ENCODE measurements at places on chromosomes 2 and 18. TPM values are rescaled to one million over a fixed set of nuclear protein-coding genes. Genes with fewer than 3 reads are reported as not detected.

Gene APOB
- not detected for total RNA-seq

Gene BCL2L11
- 18.2 TPM for total RNA-seq

Gene SLC5A7
- total RNA-seq = not detected

Gene ST8SIA5
- total RNA-seq = not detected

Gene ADAM23
- total RNA-seq = 1.3 TPM

Gene EIF2AK2
- total RNA-seq = 66.4 TPM

Gene G6PC2
- not detected for total RNA-seq

Gene ANKRD36
- 31.8 TPM for total RNA-seq

GRCh38 chr18:48605408-48605845 lies 66.6 kb downstream of the CTIF start:
- no peak for DNase-seq

- DNase-seq = no peak
Measured at GRCh38 chr2:237766340-237766739, 32.2 kb upstream of the RBM44 start.

GRCh38 chr2:216031960-216032689 lies 18.8 kb upstream of the MREG start:
- no peak for DNase-seq

GRCh38 chr2:119449521-119449920 lies 17.9 kb downstream of the TMEM37 start:
- no peak for DNase-seq

GRCh38 chr2:161946489-161947107 lies 127.4 kb downstream of the DPP4 start:
- peak; percentile 30 for DNase-seq

DNA sequence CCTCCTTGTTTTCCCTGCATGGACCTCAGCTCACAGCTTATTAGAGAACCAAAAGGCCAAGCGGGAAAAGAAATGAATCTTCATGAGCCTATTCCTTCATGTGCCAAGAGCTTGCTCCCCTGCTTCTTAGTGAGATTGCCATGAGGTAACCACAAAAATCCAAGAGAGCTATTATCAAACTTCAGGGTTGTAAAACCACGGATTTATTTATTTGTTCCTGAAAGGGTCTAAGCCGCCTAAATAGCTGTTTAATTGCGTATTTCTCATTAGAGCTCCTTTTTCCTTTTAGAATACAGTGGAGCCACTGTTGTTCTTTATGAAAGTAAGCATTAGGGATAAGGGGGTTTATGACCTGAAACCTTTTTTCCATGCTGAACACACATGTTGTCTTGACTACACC lies 58.0 kb downstream of the SRD5A2 start:
- DNase-seq = no peak

- no peak for DNase-seq
Measured at GRCh38 chr2:169047256-169048250, 16.4 kb upstream of the ABCB11 start.

Data from activated CD4-positive, alpha-beta T cell treated with anti-CD3 and anti-CD28 coated beads for 36 hours (primary cell).